ENCODE measurements at places on chromosomes 4 and X.
A peak's percentile ranks its signal among the peaks of the same experiment; 100 is the strongest.

- no peak for DNase-seq
These were observed 15.8 kb downstream of the USP11 start for GRCh38 chrX:47248576-47248975.

DNA sequence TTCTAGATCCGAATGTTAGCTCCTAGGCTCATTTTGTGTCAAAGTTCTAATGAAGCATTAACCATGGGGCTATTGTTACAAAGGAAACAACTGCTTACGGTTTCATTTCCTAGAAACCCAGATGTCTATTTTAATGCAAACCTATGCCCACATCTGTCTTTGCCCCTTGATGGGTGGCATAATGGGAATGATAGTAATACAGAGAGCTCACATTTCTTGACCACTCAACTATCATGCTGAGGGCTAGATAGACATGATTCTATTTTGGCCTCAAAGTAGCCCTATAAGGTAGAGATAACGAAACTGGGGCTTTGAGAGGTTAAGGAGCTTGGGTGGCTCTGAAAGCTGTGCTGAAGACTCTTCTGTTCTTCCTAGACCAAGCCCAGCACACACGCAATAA, 1.9 kb downstream of the TLR7 start:
- DNase-seq, result no peak

DNA sequence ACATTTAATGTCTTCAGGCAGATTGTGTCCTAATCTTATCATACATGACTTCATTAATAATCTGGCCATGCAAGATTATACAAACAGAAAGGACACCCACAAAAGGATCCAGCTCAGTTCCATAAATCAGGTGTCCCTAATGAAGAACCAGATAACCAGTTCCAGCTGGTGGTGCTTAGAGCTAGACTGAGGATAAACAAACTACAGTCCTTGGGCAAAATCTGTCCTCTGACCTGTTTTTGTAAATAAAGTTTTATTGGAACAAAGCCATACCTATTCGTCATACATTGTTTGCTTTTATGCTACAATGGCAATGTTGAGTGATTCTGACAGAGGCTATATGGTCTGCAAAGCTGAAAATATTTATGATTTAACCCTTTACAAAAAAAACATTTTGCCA, 199.5 kb downstream of the MID1IP1 start:
- DNase-seq, result peak; percentile 96

DNA sequence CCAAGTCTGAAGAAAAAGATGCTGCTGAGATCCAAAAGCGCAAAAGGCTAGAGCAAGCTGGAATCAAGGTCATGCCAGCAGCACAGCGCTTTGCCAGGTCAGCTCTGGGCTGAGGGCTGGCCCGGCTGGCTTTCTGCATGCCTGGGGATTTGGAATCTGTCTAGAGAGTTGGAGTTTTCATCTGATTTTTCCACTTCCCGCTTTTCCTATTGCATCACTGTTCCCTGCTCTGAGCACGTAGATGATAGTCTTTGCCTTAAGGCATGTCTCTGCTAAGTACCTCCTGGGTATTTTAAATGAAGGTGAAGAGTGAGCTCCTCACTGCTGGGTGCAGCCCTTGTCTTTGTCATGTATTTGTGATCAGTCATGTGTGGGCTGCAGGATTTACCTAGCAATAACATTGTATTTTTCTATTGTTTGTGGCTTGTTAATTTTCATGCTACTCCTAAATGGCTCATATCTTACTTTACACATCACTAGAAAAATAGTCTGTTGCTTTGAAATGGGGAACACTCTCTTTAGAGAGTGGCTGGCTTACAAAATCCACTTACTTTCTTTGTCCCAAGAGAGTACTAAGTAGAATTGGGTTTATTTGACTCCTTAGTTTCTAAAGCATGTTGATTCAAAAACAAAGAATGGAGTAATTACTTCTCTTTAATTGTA, 82.8 kb downstream of the LIMCH1 start:
- DNase-seq, result peak; percentile 27

- DNase-seq, result no peak
These were observed 314.2 kb downstream of the RAB28 start for GRCh38 chr4:13169731-13170525.

GRCh38 chr4:49063670-49064069, 77.6 kb downstream of the CWH43 start:
- no peak for DNase-seq

DNA sequence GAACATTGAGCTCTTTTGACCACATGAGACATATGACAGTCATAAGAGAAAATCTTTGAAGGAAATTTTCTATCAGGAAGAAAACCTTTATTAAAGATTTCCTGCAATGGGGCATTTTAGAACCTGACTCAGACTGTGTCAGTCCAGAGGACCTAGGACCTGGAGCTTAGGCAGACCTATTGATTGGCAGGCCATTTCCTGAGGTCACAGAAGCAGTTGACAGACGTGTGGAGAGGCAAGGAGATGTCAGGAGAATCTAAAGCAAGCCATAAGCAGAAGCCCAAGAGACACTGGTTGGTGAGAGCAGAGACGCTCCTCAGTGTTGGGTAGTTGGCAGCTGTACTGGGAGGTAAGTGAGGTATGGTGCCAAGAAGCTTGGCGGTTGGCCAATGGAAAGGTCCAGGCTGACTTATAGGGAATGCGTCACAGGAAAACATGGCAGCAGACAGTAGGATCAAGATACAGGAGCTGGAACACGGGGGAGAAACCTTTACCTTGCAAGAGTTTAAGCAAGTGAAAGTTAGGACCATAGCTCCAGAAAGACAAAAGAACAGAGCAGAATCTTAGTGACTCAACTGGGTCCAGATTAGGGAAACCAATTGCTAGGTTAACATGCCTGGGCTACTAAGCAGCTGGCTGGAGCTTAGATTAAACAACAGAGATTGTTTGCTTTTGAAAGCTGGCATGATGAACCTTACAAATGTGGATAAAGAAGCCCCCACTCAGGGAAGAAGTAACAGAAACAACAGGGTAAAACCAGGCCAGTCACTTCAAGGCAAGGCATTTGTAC, 18.6 kb downstream of the PALLD start:
- peak; percentile 93 for DNase-seq

- DNase-seq, result no peak
These were observed 113.2 kb downstream of the IL1RAPL2 start for GRCh38 chrX:104679175-104679574.

GRCh38 chr4:48565362-48566033, 75.4 kb downstream of the ZAR1 start:
- DNase-seq, result no peak

DNA sequence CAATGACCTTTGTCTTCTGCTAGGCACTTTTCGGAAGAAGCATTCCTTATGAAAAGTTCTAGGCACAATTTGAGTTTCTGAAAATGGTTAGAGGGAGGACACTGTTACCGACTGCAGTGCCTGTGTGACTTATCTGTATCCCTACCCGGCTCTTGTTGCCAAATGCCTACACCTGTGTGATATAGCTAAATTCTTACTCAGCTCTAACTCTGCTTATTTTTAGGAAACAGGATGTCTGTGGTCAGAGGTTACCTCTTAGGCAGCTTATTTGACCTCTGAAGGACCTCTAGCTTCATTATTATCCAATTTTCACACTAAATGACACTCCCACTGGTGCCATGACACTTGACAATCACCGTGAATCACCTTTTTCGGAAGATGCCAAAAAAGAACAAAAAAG, 561.1 kb upstream of the SMIM31 start:
- no peak for DNase-seq

DNA sequence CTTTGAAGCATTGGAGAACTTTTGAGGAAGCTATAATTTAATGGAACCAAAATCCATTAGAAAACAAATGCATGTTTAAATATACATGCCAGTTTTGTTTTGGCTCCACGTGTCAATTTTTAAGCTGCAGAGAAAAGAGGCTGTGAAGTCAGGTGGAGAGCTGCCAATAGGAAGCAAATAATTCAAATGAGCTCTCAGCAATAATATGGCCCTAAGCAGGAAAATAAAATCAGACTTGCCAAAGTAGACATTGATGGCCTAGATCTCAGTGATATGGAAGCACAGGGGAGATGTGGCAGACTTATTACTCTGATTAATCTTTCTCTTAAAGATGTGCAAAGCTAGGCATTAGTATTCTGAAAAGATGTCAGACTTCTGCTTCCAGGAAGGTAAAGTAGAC, 769.8 kb upstream of the NDST4 start:
- DNase-seq, result peak; percentile 2

DNA sequence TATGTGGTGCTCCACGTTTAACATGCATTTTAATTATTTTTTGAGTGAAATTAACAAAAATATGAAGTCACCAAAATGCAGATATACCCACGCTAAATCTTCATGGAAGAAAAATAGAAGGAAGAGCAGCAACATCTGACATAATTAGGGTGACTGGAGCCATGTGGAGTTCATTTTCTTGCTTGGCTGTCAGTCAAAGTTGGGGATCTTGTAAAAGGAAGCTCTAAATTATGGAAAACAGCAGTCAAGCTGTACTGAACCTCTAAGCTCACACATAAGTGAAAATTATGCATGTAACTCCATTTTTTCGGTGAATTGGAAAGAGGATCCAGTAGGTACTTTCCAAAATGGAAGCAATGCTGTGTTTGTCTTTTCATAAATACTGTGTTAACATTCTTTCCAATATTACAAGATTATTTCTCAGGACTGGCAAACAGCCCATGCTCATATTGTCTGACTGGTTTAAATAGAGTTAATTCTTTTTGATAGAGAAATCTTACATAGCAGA, 9.7 kb upstream of the PDGFC start:
- DNase-seq, result no peak

DNA sequence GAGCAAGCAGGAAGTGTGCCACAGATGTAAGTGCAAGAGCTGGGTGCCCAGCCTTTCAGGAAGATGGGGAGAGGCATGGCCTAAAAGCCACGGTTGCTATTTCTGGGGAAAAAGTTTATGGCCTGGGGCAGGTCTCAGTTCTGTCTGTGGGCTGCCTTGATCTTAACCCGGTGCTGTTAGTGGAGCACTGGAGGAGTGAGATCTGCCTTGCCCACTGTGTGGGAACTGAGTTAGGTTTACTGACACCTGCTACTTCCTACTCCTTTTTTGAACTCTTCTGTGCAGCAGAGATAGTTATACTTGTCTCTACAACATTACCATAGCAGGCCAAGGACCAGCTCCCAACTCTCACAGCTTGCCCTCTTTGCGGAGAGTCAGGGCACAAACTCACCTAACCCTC, 76.5 kb downstream of the ITM2A start:
- DNase-seq, result no peak

- peak; percentile 78 for DNase-seq
These were observed 45.9 kb upstream of the CDKN2AIP start for GRCh38 chr4:183398298-183399125.

DNA sequence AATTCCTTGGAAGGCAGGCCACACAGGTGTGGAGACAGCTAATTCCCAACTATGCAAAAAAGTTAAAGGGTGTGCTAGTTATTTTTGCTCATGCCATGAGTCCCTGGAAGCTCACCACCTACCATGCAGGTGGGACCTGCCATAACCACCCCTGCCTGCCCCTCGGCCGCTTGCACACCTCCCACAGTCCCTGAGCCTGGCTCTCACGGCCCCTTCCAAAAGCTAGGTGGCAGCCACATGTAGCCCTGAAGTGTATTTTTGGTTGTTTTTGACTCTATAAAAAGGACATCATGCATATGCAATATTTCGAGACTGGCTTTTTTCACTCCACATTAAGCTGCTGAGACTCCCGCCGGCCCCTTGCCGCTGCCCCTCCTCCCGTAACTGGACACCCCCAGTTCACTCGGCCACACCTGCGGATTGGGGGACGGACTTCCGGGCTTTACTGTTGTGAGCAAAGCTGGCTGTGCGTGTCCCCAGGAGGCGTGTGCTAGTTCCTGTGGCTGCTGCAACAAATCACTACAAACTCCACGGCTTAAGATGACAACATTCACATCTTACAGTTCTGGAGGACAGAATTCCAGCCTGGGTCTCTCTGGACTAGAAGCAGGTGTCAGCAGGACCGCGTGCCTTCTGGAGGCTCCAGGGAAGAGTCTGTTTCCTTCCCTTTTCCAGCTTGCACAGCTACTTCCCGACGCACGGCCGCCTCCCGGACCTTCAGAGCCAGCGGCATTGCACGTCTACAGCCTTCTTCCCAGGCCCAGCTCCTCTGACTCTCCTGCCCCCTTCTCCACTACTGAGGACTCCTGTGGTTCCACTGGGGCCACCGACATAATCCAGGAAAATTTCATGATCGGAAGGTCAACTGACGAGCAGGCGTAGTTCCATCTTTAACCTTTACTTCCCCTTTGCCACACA, 24.8 kb downstream of the ZFYVE28 start:
- DNase-seq, result peak; percentile 61

GRCh38 chr4:22712105-22712504, 19.4 kb downstream of the GBA3 start:
- no peak for DNase-seq

GRCh38 chr4:147833254-147833653, 101.4 kb downstream of the ARHGAP10 start:
- no peak for DNase-seq

- DNase-seq, result no peak
These were observed 4.7 kb upstream of the ARHGEF38 start for GRCh38 chr4:105547769-105548168.

GRCh38 chr4:154507156-154507555, 15.6 kb upstream of the DCHS2 start:
- DNase-seq, result no peak

- peak; percentile 31 for DNase-seq
These were observed 515.7 kb downstream of the BCOR start for GRCh38 chrX:39582091-39582490.

- peak; percentile 56 for DNase-seq
These were observed 29.6 kb downstream of the TLR10 start for GRCh38 chr4:38752941-38753806.

- DNase-seq, result peak; percentile 55
These were observed 9.6 kb upstream of the TMA16 start for GRCh38 chr4:163484906-163485305.

DNA sequence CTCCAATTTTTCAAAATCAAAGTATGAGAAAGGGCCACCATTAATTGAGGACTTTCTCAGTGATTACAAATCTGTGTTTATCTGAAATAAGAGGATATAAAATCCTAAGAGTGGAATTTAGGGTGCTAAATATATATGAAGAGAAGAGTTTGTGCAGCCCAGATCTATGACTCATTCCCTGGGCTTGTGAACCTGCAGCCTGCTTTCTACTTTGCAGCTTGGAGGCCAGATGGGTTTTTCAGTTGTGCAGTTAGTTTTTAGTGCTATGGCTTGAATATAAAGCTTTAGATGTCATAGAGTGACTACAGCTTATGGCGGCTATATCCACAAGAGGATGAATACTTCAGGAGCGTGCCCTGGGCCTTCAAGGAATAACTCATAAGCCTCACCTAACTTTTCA, 1391.1 kb downstream of the FSTL5 start:
- no peak for DNase-seq

GRCh38 chrX:147978931-147979330, 2.2 kb upstream of the FMR1NB start:
- DNase-seq, result no peak

GRCh38 chrX:18687856-18688495, 16.1 kb upstream of the RS1 start:
- DNase-seq, result no peak

GRCh38 chr4:167956676-167957075, 135.7 kb upstream of the ANXA10 start:
- no peak for DNase-seq

GRCh38 chr4:182207830-182208396, 35.3 kb upstream of the TENM3 start:
- DNase-seq, result no peak

GRCh38 chr4:157882901-157883300, 289.9 kb downstream of the GASK1B start:
- peak; percentile 77 for DNase-seq

GRCh38 chr4:139241784-139242151, 38.3 kb downstream of the MGARP start:
- DNase-seq, result no peak

- peak; percentile 90 for DNase-seq
These were observed 54.0 kb upstream of the ZCCHC13 start for GRCh38 chrX:74249963-74250362.

GRCh38 chr4:156581282-156582063, 390.1 kb downstream of the PDGFC start:
- DNase-seq, result peak; percentile 45

Data from NCI-H69 (cell line).